Activated CD4-positive, alpha-beta memory T cell treated with anti-CD3 and anti-CD28 coated beads for 36 hours (primary cell): ENCODE measurements at places on chromosomes 2 and 18. TPM values are rescaled to one million over a fixed set of nuclear protein-coding genes. Genes with fewer than 3 reads are reported as not detected.

The CLK1 gene
- total RNA-seq: 114 TPM

The TMEM163 gene
- not detected for total RNA-seq

The HEATR5B gene
- 18.1 TPM for total RNA-seq

GRCh38 chr2:120111193-120111592 is 98.3 kb downstream of the EPB41L5 start:
- H3K27me3 ChIP-seq: no peaks in the 10 kb centered on the region
- no peak for DNase-seq
- H3K4me3 ChIP-seq: no peak overlapping the region
- no peak overlapping the region for H3K27ac ChIP-seq

GRCh38 chr2:148968776-148969319 is 69.7 kb upstream of the LYPD6B start:
- H3K27ac ChIP-seq: no peak overlapping the region
- H3K27me3 ChIP-seq: no peaks in the 10 kb centered on the region
- H3K4me1 ChIP-seq: peaks cover 3% of the 10 kb centered on the region
- no peak for DNase-seq
- peaks cover 9% of the 10 kb centered on the region for H3K36me3 ChIP-seq

DNA sequence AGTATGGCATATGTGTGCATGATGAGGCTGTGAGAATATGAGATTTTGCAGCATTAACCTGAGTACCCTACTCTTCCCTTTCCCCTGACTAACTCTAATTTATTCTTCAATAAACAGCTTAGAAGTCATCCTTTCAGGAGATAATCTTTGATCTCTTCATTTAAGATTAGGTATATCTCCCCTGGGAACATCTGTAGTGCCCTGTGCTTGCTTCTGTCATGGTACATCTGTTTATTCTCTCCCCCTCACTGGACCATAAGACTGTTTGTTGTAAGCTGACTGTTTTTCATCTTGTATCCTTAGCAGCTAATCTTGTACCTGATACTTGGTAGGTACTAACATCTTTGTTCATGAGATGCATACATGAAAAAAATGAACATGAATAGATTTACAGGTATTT is 83.1 kb downstream of the MBD5 start:
- H3K4me3 ChIP-seq: no peak overlapping the region
- H3K27ac ChIP-seq: no peak overlapping the region
- no peaks in the 10 kb centered on the region for H3K4me1 ChIP-seq
- no peak for DNase-seq

DNA sequence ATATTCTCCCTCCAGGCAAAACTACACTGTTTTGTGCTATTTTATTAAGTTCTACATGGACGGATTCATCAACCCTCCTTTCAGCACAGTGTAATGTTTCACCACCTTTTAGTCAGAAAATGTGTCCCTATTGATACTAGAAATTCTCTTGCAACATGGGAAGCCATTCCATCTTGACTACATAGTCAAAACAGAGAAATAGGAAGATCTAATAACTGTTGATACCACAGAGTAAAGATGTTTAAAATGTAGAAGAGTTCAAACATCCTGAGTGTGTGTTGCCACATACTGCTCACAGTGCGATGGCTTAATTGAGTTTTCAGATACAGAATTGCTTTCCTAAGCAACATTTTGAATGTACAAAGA is 492.2 kb upstream of the RAB12 start:
- H3K27ac ChIP-seq: no peak overlapping the region
- H3K4me1 ChIP-seq: no peaks in the 10 kb centered on the region
- H3K4me3 ChIP-seq: no peak overlapping the region
- no peaks in the 10 kb centered on the region for H3K36me3 ChIP-seq
- no peaks in the 10 kb centered on the region for H3K27me3 ChIP-seq
